Effector memory CD8-positive, alpha-beta T cell (primary cell): ENCODE measurements at places on chromosomes 7 and 10.
A peak's percentile ranks its signal among the peaks of the same experiment; 100 is the strongest.

- no peak for DNase-seq
Measured at GRCh38 chr7:11274074-11274473, 300.4 kb downstream of the PHF14 start.

GRCh38 chr7:120221666-120222065, 51.3 kb upstream of the KCND2 start:
- DNase-seq: no peak

DNA sequence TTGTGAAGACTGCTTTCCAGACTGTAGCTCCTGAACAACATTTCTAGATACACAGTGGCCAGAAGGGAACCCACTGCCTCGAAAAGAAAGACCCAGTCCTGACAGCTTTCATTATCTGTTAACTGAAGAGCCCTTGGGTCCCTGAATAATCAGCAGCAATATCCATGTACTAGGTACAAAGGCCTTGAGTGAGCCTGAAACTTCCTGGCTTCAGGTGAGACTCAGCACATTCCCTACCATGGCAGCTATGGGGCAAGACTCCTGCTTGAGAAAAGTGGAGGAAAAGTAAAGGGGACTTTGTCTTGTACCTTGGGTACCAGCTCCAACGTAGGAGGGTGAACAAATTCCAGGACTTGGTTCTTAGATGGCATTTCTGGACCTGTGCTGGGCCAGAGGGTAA, 92.8 kb downstream of the SIRT1 start:
- DNase-seq: no peak

DNA sequence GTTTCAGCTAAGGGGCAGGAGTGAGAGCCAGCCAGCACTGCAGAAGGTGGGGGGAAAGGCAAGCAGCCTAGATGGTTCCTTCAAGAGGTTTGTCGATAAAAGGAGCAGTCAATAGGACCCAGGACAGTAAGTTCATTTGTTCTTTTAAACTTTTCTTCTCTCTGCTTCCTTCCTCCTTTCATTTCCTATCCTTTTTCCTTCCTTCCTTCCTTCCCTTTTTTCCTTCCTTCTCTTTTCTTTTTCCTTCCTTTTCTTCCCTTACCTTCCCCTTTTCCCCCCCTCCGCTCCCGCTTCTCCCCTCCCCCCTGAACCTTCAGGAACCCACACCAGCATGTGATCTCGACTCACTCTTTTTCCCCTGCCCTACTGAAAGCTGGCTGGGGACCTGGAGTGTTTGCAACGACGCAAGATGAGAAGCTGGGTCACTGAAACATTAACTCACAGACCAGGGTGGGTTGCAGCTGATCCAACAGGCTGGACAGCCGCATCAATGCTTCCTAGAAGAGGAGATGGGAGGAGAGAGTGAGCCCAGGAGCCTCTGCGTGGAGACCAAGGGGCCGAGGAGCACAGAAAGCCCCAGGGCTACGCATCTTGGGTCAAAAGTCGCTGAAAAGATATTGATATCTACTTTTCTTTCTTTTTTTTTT, 103.4 kb upstream of the SDK1 start:
- no peak for DNase-seq

DNA sequence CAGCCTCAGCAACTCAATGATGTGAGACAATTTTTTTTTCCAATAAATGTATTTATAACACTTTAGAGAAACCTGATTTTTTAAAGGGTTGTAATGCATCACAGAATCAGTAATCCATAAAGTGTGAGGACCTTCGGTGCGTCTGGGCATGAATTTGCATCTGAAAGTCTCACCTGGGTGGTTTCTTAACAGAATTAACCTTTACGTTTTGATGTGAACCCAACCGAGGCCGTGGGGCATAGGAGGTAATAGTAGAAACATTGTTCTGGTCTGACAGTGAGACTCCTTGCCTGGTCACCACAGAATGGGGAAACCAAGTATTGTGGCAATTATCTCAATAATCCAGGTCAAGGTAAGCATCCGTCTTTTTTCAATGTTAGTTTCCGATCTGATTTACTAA, 114.6 kb downstream of the PRKCQ start:
- DNase-seq: no peak

- peak; percentile 32 for DNase-seq
Measured at GRCh38 chr7:24965831-24966708, 13.9 kb downstream of the OSBPL3 start.

- peak; percentile 18 for DNase-seq
Measured at GRCh38 chr10:96670786-96671185, 49.5 kb downstream of the PIK3AP1 start.

DNA sequence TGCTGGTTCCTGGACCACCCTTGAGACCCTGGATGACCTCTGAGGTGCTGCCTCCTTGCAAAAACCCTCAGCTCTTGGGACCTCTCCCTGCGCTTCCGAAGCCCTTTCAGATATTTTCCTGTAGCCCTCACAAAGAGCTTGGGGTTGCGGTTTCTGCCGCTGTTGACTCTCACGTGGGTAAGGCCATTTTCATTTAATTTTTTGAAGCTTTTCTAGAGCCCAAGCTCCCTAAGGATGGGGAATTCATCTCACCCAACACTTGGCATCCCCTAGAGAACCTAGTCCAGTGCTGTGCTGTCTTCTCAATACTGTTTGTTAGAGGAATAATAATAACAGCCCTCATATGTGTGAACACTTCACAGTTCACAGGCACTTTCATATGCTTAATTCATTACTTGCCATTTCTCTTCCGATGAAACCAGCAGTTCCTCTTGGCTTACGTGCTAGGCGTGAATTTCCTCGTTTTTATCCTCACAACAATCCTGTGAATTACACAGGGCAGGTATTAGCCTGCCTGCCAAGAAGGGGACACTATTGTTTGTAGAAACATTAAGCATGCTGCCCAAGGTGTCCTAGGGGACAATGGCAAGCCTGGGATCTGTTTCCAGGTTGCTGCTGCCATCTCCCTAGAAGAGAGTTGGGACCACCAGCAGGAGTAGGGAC, 71.6 kb upstream of the CTBP2 start:
- no peak for DNase-seq

DNA sequence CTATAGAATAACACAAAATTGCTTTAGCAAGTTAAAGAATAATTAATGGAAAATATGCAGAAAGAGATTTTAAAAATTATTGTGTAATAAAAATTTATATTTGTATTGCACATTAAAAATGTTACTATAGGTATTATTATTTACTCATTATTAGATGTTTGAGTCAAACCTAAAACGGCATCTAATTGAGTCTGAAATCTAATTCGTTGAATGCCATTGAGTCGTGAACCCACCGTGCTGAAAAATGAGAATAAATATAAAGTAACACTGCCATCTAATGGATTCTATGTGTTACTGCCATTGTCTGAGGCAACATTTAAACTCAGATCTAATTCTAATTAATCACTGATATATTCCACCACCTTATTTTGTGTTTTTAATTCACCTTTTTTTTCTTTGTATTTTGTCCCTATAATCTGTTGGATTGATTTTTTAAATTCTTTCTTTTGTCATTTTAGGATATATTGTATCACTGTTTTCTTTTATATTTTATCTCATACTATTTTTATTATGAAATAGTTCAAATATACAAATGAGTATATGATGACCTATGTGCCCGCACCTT, 62.2 kb downstream of the SAMD9 start:
- peak; percentile 2 for DNase-seq

- DNase-seq: peak; percentile 37
Measured at GRCh38 chr7:138008588-138009349, 6.9 kb upstream of the CREB3L2 start.

- DNase-seq: no peak
Measured at GRCh38 chr10:93461109-93461806, 20.9 kb downstream of the MYOF start.

- no peak for DNase-seq
Measured at GRCh38 chr7:1508277-1508758, 4.1 kb upstream of the INTS1 start.
